ENCODE measurements at places on chromosomes 4 and X. TPM values are rescaled to one million over a fixed set of nuclear protein-coding genes. Genes with fewer than 3 reads are reported as not detected.

GRCh38 chrX:48598614-48599013 is 1.3 kb downstream of the WDR13 start:
- no peak for DNase-seq

Gene RBMX
- 271 TPM for total RNA-seq

- DNase-seq, result no peak
Observed at GRCh38 chr4:165133150-165133549, 20.5 kb upstream of the TMEM192 start.

GRCh38 chrX:112696481-112696880 is 16.7 kb upstream of the LHFPL1 start:
- DNase-seq, result no peak

- DNase-seq, result no peak
Observed at GRCh38 chr4:119477412-119478053, 151.1 kb downstream of the PDE5A start.

- DNase-seq, result no peak
Observed at GRCh38 chr4:6586715-6587325, 11.8 kb downstream of the MAN2B2 start.

DNA sequence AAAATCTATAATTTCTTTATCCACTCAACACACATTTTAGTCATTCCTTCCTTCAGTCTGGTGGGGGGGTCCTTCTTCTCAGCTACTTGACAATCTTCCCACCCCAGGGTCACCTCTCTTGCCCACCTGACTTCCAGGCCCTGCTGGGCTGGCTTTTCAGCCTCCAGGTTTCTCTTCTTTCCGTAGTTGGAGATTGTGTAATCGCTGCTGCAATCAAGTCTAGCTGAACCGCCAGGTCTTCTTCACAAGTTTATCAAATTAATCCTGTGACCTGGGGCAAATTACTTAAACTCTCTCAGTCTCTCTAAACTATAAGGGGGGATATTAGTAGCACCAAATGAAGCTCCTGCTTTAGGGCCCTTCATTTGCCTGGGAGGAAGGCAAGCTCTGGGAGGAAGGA is 102.9 kb upstream of the TNIP3 start:
- no peak for DNase-seq

GRCh38 chrX:14051416-14051815 is 21.7 kb upstream of the GEMIN8 start:
- no peak for DNase-seq

DNA sequence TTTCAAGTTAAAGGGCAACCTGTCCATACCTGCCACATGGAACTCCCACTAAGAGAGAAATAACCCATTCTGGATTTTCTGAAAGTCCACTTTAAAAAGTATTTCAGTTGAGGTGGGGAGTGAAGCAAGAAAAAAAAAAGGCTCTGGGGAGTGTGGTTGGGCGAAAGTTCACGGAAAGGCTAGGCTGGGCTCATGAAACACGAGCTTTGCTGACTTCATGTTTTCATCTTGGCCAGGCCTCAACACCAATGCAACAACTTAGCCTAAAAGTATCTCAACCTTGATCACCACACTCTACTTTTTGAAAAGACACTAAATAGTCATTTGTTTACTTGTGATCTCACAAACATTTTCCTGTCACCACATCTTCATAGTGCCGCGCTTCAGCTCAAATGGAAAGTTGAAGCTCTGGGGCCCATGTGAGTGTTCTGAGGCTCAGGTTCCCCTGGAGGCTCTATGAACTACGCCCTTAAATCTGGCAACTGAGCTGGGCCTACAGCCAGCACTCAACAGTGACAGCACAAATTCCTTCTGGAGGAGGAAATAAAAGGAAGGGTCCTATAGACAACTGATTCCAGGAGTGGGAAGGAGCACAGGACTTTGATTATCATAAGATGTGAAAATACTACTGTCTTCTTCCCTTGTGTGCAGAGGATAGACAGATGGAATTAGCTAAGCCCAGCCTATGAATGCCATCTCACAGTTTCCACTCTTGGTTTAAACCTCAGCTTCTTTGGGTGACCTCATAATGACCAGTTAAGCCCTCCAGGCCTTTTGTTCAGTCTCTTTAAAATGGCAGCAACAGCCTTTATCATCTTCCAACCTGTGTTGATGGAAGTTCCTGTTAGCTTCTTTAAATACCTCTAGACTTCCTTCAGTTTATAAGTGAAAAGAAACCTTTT is 5.1 kb downstream of the CD40LG start:
- peak; percentile 62 for DNase-seq

- DNase-seq, result no peak
Observed at GRCh38 chr4:94534401-94535312, 82.9 kb downstream of the PDLIM5 start.

DNA sequence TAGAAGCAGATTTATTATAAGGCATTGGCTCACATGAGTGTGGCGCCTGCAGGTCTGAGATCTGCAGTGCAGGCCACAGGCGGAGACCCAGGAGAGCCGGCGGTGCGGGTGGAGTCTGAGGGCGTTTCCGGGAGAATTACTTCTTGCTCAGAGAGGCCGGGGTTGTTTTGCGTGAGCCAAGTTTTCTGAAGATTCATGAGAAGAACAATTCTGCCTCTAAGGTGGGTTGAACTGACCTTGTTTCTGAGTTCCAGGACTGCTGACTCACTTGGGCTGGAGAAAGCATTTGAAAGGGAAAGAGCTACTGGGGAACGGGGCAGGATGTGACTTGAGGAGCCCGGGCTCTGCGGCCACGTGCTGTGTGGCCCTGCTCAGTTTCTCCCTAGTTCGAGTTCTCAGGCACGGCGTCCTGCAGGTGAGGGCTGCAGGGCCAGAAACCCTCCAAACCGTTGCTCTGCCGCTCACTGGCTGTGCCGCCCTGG is 36.7 kb upstream of the SORCS2 start:
- no peak for DNase-seq

- no peak for DNase-seq
Observed at GRCh38 chr4:160265014-160265413, 1162.1 kb downstream of the RAPGEF2 start.

Gene EGFL6
- 0.64 TPM for total RNA-seq

- DNase-seq, result no peak
Observed at GRCh38 chrX:44747969-44748368, 95.9 kb upstream of the DUSP21 start.

GRCh38 chrX:30981968-30982367 is 89.9 kb downstream of the FTHL17 start:
- no peak for DNase-seq

Gene FREM3
- not detected for total RNA-seq

Gene ODAM
- not detected for total RNA-seq

- no peak for DNase-seq
Observed at GRCh38 chr4:2085496-2085901, 26.4 kb downstream of the NAT8L start.

- DNase-seq, result no peak
Observed at GRCh38 chrX:133056341-133056740, 40.6 kb downstream of the USP26 start.

Gene TMEM156
- 28.4 TPM for total RNA-seq

Gene LUZP4
- not detected for total RNA-seq

Gene TKTL1
- 0.21 TPM for total RNA-seq

DNA sequence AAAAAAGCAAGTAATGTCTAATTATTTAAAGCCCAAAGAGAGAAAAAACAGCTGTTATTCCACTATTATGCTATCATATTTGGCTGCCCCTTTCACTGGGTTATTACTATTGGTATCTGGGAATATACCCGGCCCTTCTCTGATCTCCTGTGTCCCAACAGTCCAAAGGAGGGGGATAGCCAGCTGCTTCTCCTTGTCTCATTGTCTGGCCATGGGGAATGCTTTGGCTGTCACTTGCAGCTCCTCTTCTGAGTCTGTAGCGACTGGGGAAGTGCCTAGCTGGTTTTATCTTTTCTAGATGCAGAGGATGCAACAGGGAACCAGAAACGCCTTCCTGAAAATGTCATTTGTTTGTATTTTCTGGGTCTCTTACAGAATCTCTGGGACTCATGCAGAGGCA is 33.9 kb downstream of the MGARP start:
- DNase-seq, result no peak

Gene PCDH18
- 0.12 TPM for total RNA-seq

DNA sequence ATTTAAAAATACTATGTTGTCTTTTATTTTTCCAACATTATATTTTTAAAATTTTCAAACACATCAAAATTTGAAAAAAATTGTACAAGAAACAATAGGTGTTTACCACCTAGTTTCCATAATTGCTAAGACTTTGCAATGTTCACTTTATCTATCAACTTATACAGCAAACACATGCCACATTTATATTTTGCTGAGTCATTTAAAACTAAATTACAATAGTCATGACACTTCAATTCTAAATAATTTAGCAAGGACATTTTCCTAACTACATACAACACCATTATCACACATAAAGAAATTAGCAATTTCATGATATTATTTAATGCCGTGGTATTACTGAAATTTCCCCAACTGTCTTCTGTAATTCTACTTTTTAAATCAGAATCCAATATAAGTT is 600.4 kb upstream of the CPXCR1 start:
- no peak for DNase-seq

Gene RHOXF1
- total RNA-seq, result not detected

- no peak for DNase-seq
Observed at GRCh38 chr4:26346203-26346620, 25.4 kb downstream of the RBPJ start.

Gene ADGRG4
- total RNA-seq, result not detected

- no peak for DNase-seq
Observed at GRCh38 chrX:2694914-2695267, 3.8 kb downstream of the CD99 start.

GRCh38 chr4:24613502-24613901 is 29.1 kb upstream of the DHX15 start:
- no peak for DNase-seq

Gene XG
- total RNA-seq, result not detected

- DNase-seq, result no peak
Observed at GRCh38 chr4:18572481-18572880, 550.9 kb upstream of the LCORL start.

DNA sequence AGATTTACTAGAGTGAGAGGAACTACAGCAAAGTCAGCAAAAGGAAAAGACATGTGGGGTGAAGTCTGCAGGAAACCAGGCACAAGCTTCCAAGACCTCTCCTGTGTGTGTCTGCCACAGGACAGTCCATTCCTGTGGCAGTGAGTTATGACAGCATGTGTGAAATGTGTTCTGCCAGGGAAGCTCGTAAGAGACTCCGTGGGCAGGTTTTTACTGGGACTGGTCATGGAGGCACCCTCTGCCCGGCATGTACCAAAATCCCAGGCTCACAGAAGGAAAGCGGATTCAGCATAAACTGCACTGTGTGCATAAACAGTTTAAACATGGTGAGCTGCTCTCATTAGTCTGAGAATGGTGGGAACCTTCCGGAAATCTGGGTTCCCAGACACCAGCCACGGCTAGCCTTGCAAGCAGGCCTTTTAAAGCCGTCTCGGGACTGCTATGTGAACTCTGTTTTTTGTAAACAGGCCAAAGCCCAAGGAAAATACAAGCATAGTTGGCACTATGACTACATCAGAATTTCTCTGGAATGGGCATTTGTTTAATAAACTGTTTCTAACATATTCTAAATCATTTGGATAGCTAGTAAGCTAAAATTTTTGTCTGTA is 288.5 kb downstream of the TENM3 start:
- DNase-seq, result no peak

- DNase-seq, result no peak
Observed at GRCh38 chr4:136939781-136940180, 592.5 kb downstream of the PCDH18 start.

Gene DOCK11
- total RNA-seq, result 50.4 TPM

- DNase-seq, result peak; percentile 32
Observed at GRCh38 chr4:145935253-145936141, 3.1 kb downstream of the ZNF827 start.

- DNase-seq, result no peak
Observed at GRCh38 chrX:54980334-54980733, 13.7 kb downstream of the PFKFB1 start.

GRCh38 chr4:16569790-16570189 is 328.7 kb downstream of the LDB2 start:
- no peak for DNase-seq

Gene SLC25A4
- 8.4 TPM for total RNA-seq

Gene GUCY1A1
- total RNA-seq, result not detected

DNA sequence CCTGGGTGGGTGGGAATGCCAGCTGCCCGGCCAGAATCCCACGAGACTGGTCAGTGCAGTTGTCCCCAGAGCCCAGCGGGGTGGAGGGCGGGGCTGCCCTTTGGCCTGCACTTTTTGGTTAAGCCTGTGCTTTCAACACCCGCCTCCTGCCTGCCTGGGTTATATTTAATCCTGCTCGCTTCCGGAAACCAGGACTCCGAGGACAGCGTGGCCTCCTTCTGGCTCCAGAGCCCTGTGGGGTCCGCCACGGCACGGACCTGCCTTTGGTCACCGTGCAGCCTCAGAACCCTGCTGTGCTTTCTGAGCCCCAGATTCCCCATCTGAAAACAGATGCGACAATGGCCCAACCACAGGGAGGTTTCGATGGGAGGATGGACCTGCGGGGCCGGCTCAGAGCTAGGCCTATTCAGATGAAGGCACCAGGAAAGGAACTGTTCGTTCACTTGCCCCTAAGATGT is 29.4 kb upstream of the KIAA0232 start:
- DNase-seq, result no peak

Gene KCNE5
- total RNA-seq, result not detected

GRCh38 chr4:6439120-6439762 is 33.2 kb downstream of the PPP2R2C start:
- DNase-seq, result no peak

GRCh38 chr4:6086846-6087245 is 68.6 kb upstream of the C4orf50 start:
- DNase-seq, result no peak

DNA sequence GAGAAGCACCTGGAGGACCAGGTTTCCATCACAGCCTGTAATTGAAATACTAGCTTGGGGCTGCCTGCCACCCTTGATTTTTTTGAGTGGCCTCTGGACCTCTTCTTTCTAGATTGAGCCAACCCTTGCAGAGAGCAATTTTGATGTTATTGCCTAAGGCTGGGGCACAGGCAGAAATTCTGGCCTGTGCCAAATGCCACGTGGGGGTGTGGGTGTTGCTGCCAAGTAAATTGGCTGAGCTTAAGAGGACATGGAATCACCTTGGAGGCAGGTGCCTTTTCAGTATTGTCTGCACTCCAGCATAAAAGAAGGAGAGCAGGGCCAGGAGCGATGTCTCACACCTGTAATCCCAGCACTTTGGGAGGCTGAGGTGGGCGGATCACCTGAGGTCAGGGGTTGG is 286.1 kb upstream of the PRPS2 start:
- DNase-seq, result no peak
